ENCODE measurements at places on chromosomes 13 and 19.
A peak's percentile ranks its signal among the peaks of the same experiment; 100 is the strongest.

- no peak for DNase-seq
Measured at GRCh38 chr19:5679289-5680083, 830 bp downstream of the MICOS13 start.

DNA sequence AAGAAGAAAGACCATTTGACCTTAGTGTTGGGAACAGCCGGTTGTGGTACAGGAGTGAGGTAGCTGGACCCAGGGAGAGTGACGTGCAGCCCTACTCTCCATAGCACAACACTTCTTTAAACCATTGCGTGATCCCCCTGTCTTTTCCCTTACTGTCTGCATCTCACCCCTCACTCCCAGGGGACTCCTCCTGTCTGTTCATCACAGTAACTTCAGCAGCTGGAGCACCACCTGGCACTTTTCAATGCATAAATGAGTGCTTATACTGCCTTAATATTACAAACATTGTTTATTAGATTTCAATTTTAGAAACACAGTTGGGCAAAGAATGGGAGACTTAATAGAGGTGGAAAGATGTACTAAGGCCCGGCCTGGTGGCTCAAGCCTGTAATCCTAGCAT lies 285.5 kb downstream of the UQCRFS1 start:
- DNase-seq: no peak

DNA sequence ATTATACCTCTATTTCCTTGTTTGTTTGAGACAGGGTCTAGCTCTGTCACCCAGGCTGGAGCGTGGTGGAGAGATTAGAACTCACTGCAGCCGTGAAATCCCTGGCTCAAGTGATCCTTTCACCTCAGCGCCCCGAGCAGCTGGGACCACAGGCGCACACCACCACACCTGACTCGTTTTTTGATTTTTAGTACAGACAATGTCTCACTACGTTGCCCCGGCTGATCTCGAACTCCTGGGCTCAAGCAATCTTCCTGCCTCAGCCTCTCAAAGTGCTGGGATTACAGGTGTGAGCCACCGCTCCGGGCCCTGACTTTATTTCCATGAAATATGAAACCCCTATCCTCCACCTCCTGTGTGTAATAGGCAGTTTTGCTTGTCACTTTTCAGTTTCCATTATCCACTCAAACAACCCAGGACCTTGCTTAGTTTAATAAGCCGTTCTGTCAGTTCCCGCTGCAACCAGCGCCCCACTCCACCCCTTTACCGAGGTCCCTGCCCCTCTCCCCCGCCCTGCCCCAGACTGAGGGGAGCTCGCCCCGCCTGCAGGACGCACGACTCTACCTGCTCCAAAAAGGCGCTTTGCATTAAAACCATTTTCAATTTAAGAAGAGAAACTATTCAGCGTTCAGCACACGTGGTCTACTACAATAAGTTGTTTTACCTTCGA lies 16.9 kb downstream of the ZNF816 start:
- DNase-seq: no peak

- DNase-seq: no peak
Measured at GRCh38 chr19:58319241-58319640, 7.6 kb upstream of the ZSCAN22 start.

DNA sequence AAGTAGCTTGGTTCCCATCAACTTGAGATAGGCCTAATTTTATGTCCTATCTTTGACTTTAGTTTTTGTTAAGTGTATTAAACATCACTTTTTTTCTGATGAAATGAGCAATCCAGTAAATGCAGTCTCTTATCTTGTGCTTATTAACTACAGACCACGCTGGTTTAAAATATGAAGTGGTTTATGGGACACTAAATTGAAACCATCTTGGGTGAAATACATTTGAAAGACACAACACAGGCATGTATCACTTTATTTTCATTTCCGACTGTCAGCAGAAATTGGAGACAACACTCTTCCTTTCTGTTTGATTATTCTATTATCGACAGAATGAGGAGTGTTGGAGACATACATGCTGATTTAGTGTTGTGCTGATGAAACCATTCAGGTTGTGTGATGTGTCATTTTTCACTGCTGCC lies 447.7 kb downstream of the GPC6 start:
- DNase-seq: no peak

DNA sequence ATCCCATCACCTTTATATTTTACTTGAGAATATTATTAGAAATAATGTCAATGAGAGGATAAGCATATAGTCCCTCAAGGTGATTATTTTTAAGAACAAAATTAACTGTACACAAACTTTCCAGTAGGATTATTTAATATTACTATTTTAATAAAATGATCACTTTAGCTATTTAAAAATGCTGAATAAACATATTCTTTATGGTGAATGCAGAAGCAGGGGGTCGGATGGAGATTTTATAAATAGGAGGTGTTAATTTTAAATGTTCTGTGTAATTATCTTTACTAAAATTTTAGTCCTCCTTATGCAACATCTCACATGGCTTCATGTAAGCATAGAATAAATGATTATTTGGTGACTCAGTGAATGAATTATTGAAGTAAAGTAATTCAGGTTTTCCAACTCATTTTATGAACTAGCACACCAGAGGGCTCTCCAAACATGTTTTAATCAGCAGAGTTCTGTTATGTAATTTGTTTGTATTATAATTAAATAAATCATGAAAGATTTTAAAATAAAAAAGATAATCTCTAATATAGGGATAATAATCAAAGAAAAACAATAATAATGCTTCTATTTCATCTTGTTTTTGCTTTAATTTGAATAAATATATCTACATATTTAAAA lies 1635.2 kb downstream of the EFNB2 start:
- no peak for DNase-seq

DNA sequence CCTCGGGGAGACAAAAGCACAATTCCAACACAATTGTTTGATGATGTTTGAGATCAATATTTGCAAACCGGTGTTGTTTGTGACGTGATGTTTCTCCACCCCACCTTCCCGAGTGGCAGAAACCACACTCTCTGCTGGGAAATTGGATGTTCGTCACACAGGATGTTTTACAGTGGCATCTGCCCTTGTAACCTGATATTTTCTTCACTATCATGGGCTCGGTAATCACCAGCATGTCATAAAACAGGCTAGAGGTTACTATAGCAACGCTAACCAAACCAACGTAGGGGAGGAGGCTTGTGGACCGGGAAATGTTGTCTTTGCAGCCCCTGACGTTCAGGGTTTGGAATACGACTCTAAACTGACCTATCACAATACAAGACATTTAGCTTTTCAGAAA lies 454.5 kb downstream of the IRS2 start:
- DNase-seq: no peak

- no peak for DNase-seq
Measured at GRCh38 chr19:41910992-41911888, 17.0 kb downstream of the ERFL start.

GRCh38 chr19:30049226-30049625 lies 107.2 kb downstream of the URI1 start:
- no peak for DNase-seq

- no peak for DNase-seq
Measured at GRCh38 chr19:15248648-15249527, 16.6 kb upstream of the EPHX3 start.

DNA sequence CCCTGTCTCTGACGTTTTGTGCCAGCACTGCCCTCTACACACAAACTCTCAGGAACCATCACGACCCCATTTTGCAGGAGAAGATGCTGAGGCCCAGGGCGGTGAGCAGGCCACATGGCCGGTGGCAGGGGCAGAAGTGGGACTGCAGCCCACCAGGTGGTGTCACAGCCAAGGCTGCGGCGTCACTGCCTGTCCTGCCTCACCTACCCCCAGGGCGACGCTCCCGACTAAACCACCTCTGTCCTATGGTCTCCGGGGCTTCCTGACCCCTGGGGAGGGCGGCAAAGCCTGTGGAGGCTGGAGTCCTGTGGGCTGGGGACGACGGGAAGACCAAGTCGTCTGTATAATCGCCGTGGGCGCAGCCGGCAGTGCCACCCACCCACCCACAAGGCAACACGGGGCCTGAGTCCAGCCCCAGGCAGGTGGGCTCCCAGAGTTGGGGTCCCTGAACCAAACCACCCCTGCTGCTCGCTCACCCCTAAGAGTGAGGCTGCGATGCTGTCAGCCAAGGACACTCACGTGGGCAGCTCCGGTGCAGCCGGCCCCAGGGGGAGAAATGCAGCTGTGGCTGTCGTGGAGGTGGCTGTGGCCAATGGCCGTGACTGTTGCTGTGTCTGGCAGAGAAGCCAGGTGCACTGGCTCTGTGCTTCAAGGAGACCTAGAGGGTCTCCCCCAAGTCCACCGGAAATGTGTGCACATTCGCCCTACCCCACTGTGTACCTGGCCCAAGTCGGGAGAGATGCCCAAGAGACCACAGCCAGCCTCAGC lies 29.7 kb downstream of the RASA3 start:
- no peak for DNase-seq

GRCh38 chr19:45340232-45340898 lies at the start of gene KLC3:
Gene KLC3 (plus strand): TSS chr19:45340750. CDS start chr19:45345542, 4,792 bp downstream.
- DNase-seq: no peak

GRCh38 chr19:28103921-28104320 lies 1109.0 kb downstream of the UQCRFS1 start:
- peak; percentile 56 for DNase-seq

GRCh38 chr13:113566227-113566561 lies 18.4 kb upstream of the TFDP1 start:
- DNase-seq: no peak

DNA sequence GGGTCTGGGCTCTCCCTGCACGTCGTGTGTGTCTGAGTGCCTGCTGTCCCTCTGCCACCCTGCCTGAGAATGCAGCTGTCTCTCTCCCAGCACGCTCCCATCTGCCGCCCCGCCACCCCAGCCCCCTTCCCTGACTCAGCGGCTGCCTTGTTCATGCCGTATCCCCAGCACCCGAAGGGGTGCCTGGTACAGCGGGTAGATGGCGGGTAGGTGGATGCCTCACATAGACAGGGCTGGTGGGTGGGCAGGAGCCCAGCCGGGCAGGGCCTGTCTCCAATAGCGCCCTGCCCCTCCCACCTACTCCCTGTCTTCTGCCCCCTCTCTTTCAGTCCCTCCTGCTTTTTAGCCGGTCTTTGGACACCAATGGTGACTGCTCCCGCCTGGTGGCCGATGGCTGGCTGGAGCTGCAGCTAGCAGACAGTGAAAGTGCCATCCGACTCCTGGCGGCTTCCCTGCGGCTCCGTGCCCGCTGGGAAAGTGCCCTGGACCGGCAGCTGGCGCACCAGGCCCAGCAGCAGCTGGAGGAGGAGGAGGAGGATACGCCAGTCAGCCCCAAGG lies 30.3 kb downstream of the DHX34 start:
- no peak for DNase-seq

DNA sequence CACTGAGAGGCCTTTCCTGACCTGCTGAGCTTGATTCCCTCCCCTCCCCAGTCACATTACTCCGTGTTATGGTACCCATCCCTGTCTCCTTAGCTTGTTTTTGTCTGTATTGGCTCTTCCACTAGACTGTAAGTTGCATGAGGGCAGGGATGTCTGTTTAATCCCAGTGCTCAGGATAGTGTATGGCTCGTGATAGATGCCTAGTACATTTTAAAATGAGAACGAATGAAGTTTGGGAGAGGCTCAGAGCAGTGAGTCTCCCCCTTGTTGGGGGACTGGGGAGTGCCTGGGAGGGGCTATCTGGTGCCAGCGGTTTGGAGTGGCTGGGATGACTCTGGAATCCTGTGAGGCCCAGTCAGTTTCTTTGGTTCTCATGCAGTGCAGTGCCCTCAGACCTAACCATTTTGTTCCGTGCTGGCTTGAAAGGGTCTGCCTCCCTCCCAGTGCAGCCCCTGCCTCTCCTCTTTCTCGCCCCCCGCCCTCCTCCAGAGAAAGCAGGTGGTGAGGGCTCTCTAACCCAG lies 35.5 kb downstream of the ACTN4 start:
- no peak for DNase-seq

GRCh38 chr13:63408331-63409189 lies 1992.9 kb upstream of the PCDH20 start:
- DNase-seq: peak; percentile 5

DNA sequence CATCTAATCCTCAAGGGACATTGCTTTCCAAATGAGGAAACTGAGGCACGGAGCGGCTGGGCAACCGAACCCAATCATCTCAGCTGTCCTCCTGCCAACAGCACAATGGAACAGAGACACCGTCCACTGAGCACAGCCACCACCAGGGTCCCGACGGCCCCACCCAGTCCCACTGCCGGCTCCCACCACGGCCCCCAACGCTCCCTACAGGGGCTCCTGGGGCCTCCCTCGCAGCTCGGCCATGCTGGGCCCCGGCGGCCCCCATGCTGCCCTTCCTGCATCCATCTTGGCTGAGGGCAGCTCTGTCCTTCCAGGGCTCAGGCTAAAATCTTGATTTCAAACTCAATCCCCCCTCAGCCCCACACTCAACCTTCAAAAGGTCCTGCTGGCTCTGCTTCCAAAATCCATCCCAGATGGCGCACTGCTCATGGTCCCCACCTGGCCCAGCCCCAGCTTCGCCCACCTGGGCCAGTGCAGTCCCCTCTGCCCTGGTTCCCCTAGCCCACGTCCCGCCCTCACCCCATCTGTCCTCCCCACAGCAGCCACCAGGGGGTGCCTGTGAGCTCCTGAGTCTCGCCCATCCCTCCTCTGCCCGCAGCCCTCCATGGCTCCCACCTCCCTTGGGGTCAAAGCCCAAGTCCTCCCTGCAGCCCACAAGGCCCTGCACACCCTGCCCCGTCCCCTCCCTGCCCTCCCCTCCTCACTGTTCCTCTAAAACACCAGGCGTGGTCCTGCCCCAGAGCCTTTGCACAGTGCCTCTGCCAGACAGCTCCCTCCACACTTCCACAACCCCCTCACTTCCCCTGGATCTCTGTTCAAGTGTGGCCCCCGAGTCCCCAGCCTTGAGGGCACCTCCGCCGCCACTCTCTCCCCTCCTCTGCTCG lies 7.9 kb downstream of the PIP5K1C start:
- no peak for DNase-seq

GRCh38 chr13:22270881-22271280 lies 600.0 kb downstream of the FGF9 start:
- DNase-seq: no peak

GRCh38 chr13:36549755-36550154 lies 117.5 kb downstream of the CCNA1 start:
- no peak for DNase-seq

GRCh38 chr19:11100049-11100448 lies 10.8 kb downstream of the LDLR start:
- no peak for DNase-seq

DNA sequence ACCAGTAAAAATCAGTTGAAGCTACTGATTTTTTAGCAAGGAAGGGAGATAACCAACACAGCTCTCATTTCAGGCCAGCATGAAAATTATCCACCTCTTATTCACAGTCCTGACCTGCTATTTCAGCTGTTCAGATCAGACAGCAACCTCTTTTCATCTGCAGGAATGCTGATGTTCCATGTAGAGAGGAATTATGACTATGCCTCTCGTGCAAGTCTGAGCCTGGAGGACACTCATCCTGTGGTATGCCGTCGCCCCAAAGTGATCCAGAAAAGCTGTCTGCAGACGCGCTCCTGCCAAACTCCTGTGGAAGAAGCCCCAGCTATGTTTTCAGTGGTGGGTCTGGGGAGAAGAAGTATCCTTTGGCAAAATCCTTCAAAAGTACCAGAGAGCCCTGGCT lies 563.5 kb upstream of the SLITRK1 start:
- no peak for DNase-seq
